ENCODE measurements at places on chromosomes 6 and 20.

DNA sequence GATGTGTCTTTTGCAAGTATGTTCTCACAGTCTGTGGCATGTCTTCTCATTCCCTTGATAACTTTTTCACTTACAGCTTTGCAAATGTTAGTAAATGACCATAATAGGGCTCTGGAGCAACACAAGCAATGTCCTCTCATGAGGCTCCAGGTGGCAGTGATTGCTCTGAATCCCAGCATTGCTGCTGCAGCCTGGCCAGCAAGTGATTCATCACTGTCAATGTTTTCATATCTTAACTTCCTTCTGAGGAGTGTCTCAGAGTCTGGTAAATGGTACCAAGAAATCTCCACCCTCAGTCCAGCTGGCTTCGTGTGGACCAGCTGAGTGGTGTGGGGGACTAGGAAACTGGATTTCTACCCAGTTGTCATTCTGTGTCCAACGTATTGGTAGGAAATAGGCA lies 139.6 kb downstream of the MYLK4 start:
- DNase-seq: no peak

DNA sequence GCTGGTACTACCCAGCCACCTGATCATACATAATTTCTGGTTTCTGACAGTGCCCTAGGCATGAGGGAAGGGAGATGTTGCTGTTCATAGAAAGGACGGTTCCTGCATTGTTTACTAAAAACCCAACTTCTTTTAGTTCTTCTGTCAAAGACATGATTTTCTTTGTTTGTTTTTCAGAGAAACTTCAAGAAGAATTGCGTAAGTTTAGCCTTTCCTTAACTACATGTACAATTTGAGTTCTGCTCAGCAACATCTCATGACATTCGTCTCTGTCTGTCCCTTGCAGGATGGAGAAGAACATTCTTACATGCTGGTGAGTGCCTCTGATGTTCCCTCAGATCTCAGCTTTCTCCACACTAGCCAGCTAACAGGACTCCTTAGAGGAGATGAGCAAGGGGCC lies 8.0 kb downstream of the BTN2A1 start:
- DNase-seq: no peak

DNA sequence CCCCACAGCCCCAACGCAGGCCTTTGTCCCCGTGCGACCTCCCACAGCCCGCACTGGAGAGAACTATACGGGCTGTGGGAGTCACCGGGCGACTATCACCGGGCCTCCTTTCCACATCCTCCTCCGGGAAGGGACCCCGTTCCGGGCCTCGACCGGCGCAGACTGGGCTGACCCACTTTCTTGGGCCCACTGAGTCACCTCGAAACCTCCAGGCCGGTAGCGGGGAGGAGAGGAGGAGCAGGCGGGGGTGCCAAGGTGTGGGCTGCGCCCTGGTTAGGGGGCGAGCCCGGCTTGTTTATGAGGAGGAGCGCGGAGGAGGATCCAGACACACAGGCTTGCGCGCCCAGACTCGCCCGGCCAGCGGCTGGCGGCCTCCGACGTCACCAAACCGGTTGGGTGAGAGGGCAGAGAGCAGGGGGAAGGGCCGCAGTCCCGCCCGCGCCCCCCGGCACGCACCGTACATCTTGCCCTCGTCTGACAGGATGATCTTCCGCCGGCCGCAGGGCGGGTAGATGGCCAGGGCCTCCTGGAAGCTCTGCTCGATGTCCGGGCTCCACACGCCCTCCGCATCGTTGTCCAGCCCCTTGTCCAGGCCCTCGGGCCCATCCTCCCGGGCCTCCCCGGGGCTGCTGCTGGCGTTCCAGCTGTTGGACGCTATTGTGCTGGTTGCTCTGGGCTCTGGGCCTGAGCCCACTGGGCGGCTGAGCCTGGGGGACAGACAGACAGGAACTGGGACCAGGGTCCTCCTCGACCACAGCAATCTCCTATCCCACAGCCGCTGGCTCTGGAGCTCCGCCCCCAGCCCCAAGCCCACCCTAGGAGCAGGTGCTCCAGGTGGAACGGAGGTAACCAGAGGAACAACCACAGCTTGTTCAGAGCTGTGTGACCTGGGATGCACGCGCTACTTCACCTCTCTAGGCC lies 10.6 kb downstream of the TEAD3 start:
- no peak for DNase-seq

- DNase-seq: no peak
These were observed 453.3 kb downstream of the C6orf118 start for GRCh38 chr6:164856138-164856537.

DNA sequence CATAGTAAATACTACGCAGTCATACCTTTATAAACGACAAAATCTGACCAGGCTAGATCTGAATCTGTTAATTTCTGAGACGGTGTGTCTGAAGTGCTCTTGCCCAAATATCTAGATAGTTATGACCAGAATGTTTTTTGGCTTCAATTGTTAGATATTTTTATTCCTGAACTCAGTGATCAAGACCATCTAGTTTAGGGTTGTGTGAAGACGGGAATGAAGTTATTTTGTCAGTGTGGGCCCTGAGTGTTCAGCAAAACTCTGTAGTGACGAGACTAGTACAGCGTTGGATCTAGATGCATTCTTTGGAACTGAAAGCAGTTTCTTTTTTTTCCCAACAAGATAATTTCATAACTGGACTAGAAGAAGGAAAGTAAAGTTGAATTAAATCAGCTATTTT lies 3.1 kb downstream of the STXBP5 start:
- DNase-seq: no peak

DNA sequence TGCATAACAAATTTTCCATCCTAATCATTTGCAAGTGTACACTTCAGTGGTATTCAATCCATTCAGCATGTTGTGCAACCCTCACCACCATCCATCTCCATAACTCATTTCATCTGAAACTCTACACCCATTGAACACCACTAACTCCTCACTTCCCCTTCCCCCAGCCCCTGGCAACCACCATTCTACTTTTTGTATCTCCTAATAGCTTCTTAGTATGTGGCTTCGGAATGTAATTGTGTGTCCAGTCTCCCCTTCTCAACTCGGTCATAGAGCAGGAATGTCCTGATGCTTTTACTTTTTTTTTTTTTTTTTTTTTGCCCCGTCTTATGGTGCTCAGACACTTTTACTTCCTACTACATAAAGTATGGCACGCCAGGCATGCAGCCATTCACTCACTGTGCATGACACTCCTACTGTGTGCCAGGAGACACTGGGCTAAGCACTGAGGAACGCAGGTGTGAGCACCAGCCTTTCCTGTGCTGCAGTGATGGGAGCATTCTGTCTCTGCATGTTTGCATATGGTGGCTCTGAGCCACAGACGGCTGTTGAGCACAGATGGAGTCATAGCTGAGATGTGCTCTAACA lies 15.3 kb downstream of the HCK start:
- DNase-seq: no peak

DNA sequence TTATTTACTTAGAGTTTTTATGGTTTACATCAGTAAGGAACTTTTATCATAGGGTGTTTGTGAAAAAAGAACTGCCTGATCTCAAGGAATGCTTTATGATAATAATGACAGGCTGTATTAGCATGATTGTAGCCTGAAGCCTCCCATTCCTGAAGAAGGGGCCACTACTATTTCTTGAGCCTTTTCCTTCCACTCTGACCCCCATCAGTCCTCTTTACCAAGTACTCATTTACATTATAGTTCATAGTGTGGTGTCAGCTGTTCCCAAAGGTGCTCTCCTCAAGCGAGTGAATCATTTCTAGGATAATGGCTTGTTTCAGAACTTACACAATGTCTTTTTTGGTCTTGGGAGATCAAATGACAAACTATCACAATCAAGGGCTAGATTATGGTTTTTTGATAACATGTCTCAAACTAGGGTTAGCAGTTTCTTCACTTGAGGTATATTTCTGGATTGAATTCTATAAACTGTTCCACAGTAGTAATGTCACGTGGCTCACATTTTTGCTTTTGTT lies 283.6 kb downstream of the CDKAL1 start:
- DNase-seq: no peak

DNA sequence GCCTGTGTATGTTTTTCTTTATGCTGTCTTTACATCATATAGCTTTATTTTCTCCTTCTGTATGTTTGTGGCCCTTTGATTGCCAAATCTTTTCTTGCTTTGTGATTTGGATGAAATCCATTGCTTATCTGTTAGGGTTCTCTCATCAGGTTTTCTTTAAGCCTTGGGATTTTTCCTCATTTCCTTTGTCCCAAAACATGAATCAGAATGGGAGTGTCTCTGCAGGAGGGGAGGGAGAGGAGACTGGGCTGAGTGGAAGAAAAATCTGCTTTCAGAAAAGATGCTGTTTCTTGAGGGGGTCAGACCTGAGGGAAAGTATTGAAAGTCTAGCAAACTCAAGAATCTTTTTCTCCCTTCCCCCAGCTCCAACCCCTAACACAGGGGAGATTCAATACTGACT lies 758.0 kb upstream of the MMS22L start:
- DNase-seq: no peak

- no peak for DNase-seq
These were observed 174.0 kb downstream of the SYNE1 start for GRCh38 chr6:152463164-152463563.
